ENCODE measurements at places on chromosomes 5 and 9.

- DNase-seq: no peak
Measured at GRCh38 chr9:78622126-78622525, 325.2 kb downstream of the PSAT1 start.

- no peak for DNase-seq
Measured at GRCh38 chr5:1780614-1780930, 19.1 kb downstream of the MRPL36 start.

DNA sequence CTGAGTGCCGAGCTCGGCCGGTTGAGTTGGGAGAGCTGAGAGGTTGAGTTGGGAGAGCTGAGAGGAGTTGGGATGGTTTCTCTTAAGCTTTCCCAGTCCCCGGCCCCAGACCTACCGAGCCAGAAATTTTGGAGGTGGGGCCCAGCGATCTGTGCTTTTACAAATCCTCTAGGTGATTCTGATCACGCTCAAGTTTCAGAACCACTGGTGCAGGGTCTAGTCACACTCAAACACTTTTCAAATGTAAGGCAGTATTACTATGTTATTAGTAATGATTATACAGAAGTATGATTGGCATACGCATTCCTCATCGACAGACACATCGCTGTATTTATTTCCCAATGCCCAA is 256 bp upstream of the CLINT1 start:
- DNase-seq: no peak

DNA sequence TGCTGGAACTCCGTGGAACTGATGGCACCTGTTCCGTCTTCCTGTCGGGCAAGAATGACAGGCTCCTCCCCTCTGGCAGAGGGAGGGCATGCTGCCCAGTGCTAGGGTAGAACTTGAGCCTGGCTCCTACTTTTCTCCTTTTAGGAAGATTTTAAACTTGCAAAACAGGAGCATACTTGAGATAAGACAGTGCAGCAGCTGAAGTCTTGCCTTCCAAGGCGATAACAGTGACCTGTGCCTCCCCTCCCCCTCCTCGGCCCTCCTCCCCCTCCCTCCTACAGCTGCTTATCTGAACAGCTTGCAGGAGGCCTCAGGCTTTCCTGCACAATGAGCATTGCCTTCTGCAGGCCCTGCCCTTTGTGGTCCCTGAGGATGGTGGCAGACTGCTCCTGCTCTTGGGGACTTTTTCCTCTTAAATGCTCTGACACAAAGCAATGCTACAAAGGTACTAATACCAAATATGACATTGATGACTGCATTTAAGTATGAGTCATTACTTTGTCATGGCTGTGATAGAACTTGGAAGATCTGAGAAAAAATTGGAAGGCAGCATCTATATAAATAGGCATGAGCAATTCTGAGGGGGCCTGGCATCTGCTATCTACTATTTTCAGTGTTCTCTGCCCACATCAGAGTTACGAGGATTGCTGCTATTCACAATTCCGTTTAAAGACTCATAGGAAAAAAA is 2.0 kb downstream of the GADD45G start:
- no peak for DNase-seq

DNA sequence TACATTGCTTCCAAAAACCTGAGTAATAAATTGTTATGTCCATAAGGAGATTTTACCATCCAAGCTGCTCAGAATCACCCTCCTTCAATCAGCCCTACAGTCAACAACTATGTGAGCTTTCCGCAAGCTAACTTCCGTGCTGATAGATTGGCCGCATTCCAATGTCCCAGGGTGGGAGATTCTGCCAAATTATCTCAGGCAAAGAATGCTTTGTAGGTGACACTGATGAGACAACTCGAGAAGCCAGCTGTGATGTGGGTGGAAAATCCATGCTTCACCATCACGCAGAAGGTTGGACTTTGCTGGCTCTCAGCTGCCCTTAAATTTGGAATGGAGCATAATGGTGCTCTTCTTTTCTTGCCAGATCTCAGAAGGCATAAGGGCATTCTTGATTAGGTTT is 44.9 kb upstream of the HCN1 start:
- peak; percentile 48 for DNase-seq

GRCh38 chr9:96015876-96016686 is 140.6 kb downstream of the ERCC6L2 start:
- no peak for DNase-seq

DNA sequence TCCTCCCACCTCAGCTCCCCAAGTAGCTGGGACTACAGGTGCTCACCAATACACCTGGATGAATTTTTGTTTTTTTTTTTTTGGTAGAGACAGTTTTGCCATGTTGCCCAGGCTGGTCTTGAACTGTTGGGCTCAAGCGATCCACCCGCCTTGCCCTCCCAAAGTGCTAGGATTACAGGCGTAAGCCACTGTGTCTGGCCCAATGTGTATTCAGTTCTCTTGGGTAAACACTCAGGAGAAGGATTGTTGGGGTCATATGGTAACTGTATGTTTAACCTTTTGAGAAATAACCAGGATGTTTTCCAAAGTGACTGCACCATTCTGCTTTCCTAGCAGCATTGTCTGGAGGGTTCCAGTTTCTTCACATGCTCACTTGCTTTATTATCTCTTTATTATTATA is 67.4 kb downstream of the TNPO1 start:
- no peak for DNase-seq

DNA sequence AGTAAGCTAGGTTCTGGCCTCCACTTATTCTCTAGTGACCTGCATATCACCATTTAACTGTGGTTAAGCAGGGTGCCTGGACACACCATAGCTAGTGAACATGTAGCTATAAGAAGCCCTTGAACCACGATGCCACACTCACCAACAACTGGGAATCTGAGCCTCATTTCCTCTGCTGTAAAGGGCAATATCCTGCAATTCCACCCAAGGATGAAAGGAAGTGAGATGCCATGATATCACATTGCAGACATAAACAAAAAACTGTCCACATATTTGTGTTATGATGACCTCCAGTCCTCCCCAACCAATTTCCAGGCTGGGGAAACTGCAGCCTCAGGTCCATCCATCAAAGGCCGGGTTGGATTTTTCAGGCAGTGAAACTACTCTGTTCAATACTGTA is 10.4 kb downstream of the TNIP1 start:
- DNase-seq: no peak

DNA sequence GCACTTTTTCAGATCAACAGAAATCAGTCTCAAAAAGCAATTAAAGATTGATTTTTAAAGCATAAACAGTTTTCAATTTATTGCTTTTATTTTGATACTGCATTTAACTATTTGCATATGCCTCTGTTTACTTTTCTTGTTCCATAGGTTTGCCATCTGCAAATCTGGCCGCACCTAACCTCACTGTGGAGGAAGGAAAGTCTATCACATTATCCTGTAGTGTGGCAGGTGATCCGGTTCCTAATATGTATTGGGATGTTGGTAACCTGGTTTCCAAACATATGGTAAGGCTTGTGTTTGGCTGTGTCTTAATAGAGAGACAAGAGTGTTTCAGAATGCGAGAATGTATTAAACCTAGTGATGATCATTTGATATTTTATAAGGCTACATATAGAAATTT is 53.9 kb downstream of the NTRK2 start:
- no peak for DNase-seq

- no peak for DNase-seq
Measured at GRCh38 chr5:150615141-150615699, 25.2 kb upstream of the SYNPO start.

- no peak for DNase-seq
Measured at GRCh38 chr9:15154677-15155076, 152.3 kb downstream of the TTC39B start.

Data from iPS DF 19.7 (cell line).